SK-N-SH (cell line): ENCODE measurements at places on chromosomes 4 and X. TPM values are rescaled to one million over a fixed set of nuclear protein-coding genes. Genes with fewer than 3 reads are reported as not detected.
A peak's percentile ranks its signal among the peaks of the same experiment; 100 is the strongest.

DNA sequence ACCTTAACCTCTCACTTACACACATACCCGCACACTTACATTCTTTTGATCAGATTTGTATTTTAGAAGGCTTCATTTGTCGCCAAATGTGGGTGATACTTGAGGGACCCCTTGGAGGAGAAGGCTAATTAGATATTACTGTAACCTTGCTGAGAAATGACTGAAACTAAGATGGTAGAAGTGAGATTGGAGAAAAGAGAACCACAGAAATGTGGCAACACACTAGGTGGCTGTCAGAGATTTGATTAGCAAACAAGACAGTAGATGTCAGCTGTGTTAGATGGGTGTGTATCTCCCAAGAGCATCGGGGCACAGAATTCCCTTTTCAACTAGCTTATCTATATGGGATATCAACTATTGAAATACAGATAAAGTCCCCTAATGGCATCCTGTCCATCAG is 149.3 kb upstream of the FABP2 start:
- H3K4me1 ChIP-seq: no peaks in the 10 kb centered on the region
- H3K36me3 ChIP-seq: peaks cover 22% of the 10 kb centered on the region
- no peak overlapping the region for H3K27ac ChIP-seq
- DNase-seq: no peak
- no peak overlapping the region for H3K4me3 ChIP-seq

DNA sequence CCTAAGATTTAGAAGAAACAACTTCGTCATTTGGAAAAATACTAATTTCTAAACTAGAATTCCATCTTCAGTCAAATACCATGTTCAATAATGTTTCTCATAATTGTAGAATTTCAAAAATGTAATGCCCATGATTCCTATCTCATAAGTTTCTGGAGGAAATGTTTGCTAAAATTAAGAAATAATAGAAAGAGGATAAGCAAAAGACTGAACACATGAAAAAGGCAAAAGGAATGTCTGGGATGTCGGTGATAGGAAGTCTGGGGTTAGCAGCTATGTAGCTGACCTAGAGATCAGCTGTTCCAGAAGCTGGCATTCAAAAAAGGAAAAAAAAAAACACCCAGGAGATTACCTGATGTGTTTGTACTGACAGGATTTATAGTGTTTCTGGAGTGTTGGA is 18.9 kb upstream of the PCDH10 start:
- no peaks in the 10 kb centered on the region; the same call in 1 of the 2 replicates for H3K4me1 ChIP-seq
- DNase-seq: no peak
- no peaks in the 10 kb centered on the region for H3K36me3 ChIP-seq

- H3K4me1 ChIP-seq: peaks cover 4% of the 10 kb centered on the region; the same call in 1 of the 2 replicates
- DNase-seq: peak; percentile 89
- H3K4me3 ChIP-seq: no peak overlapping the region; the same call in 1 of the 2 replicates
- no peaks in the 10 kb centered on the region for H3K36me3 ChIP-seq
- peaks cover 10% of the 10 kb centered on the region; the same call in 1 of the 2 replicates for H3K27me3 ChIP-seq
Observed at GRCh38 chr4:3880615-3881120, 114.5 kb downstream of the ADRA2C start.

KLHL13 gene
- polyA plus RNA-seq: 19.5 and 27.6 TPM in 2 replicates

RAB39B gene
- 1.3 and 1.6 TPM in 2 replicates for polyA plus RNA-seq

SATL1 gene
- polyA plus RNA-seq: not detected in 2 replicates

GRCh38 chr4:147929746-147930145 is 197.9 kb downstream of the ARHGAP10 start:
- no peak overlapping the region for H3K4me3 ChIP-seq
- peaks cover 8% of the 10 kb centered on the region; the same call in 1 of the 2 replicates for H3K36me3 ChIP-seq
- no peak overlapping the region for H3K27ac ChIP-seq
- DNase-seq: no peak

GRCh38 chr4:165851256-165851655 is 21.8 kb upstream of the TLL1 start:
- H3K27me3 ChIP-seq: no peaks in the 10 kb centered on the region; the same call in 1 of the 2 replicates
- H3K4me1 ChIP-seq: no peaks in the 10 kb centered on the region; the same call in 1 of the 2 replicates
- DNase-seq: no peak
- no peak overlapping the region for H3K4me3 ChIP-seq
- no peak overlapping the region for H3K27ac ChIP-seq

DNA sequence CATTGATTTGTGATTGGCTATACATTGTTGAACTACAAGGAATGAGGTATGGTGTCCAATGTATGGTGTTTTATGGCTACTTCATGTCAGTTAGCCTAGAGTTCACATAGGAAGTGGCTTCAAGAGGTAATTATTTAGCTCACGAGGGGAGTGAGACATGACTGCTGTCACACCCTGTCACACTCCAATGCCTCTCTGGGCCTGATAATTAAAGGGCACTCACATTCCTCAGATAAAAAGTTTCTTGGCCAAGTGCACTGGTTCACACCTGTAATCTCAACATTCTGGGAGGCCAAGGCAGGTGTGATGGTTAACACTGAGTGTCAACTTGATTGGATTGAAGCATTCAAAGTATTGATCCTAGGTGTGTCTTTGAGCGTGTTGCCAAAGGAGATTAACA is 65.0 kb upstream of the DDX60 start:
- H3K36me3 ChIP-seq: peaks cover 4% of the 10 kb centered on the region
- no peak overlapping the region for H3K4me3 ChIP-seq
- no peak for DNase-seq

DCAF12L2 gene
- polyA plus RNA-seq: not detected in 2 replicates

SUPT20HL1 gene
- not detected in 2 replicates for polyA plus RNA-seq

CCKAR gene
- polyA plus RNA-seq: not detected in 2 replicates

CPZ gene
- polyA plus RNA-seq: not detected in 2 replicates
